ENCODE measurements at places on chromosomes 3 and 15.
A peak's percentile ranks its signal among the peaks of the same experiment; 100 is the strongest.

- no peak for DNase-seq
Observed at GRCh38 chr3:118531816-118532215, 502.8 kb downstream of the IGSF11 start.

DNA sequence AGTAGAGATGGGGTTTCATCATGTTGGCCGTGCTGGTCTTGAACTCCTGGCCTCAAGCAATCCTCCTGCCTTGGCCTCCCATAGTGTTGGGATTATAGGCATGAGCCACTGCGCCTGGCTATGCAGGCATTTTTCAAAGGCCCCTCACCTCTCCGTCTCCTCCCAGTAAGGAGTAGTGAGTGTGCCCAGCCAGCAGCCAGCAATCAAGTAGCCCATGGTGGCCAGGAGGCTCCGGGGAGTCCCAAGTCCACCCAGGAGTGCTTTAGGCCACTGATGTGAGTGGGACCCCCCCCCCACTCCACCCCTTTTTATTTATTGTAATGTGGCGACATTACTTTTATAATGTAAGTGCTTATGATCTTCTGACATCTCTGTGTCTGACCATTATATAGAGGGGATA is 8.1 kb downstream of the ISG20 start:
- no peak for DNase-seq

DNA sequence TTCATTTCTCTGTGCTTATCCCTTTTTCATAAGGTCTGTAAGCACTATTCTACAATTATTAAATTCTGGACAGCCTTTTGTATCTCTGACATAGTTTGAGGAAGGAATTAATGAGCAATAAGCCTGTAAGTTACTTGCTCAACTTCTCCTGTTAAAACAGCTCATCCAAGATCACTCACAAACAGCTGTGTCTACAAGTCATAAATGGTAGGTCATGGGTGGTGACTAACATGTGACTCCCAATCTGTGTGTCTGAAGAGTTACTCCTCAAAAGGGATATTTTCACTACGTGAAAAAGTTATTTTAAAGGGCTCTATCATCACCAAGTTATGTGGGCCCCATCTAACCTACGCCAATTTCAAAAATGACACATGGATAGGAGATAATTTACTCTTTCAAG is 145.2 kb upstream of the CBLB start:
- peak; percentile 83 for DNase-seq

GRCh38 chr15:64897345-64897985 is 14.2 kb upstream of the ANKDD1A start:
- DNase-seq, result no peak

DNA sequence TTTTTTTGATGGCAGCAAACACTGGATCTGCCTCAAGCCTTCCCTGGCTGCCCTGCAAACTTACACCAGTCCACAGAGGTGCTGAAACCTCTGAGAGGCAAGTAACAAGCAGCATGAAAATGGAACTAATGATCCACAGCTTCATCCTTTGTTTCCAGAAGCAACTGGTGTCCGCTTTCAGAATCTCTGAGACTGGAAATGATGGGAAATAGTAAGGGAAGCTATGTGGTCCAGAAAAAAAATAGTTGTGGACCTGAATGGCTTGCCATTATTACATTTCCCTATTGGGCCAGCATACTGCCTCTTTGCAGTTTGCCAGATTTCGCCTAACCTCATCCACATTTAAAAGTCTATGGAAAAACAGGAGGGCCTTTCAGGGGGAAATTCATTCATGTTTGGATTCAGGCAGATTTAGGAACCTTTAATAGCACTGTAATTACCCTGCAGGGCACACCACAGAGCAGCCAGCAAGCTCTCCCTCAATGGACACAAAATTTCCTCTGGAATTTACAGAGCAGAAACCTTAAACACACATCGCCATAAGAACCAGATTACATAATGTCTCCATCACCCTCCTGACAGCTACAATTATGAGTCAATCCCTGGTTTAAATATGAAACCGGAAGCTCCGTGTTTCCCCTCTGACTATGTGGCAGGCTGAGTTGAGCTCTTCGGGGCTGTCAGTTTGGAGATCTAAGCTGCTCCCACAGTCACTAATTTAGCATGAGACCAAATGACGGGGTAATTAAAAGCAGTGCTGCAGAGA is 134.4 kb downstream of the TMCO5A start:
- no peak for DNase-seq

GRCh38 chr15:32698773-32699390 is 18.9 kb upstream of the GREM1 start:
- DNase-seq, result no peak

GRCh38 chr3:62214850-62215249 is 158.5 kb downstream of the FEZF2 start:
- no peak for DNase-seq

DNA sequence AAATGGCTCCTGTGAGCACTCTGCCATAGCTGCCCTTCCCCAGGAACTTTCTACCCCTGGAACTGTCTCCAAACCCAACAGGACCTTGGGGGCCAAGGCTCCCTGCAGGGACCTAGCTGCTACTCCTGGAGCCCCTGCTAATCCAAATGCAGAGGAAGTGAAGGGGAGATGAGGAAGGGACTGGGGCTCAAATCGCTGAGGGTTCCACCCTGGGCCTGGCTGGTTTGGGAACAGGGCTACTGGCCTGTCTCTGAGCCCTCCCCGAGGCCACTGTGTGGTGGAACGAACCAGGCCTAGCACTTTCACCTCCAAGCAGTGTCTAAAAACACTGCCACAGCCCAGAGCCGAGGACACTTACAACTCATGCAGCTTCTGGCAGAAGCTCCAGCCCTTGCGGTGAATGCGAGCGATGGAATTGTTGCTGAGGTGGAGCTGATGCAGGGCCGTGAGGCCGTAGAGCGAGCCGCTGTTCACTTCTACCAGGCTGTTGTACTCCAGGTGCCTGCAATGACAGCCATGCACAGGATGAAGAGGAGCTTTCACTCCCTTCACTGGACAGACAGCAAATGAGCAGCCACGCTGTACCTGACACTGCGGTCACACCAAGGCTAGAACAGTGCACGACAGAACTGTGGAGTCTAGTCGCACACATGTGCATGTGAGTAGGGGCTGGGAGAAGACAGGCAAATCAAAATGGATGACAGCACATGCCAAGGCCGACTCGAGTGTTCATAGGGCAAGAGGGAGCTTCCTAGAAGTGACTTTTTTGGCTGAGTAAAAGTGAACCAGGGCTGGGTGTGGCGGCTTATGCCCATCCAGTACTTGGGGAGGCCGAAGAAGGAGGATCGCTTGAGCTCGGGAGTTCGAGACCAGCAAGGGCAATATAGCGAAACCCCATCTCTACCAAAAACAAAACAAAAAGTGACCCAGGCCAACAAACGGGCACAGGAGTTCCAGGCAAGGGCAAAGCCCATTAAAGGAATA is 90.8 kb downstream of the LRIG1 start:
- no peak for DNase-seq

- no peak for DNase-seq
Observed at GRCh38 chr15:60226924-60227323, 170.9 kb downstream of the ANXA2 start.

GRCh38 chr3:48301800-48302166 is 31.7 kb downstream of the SPINK8 start:
- no peak for DNase-seq

GRCh38 chr15:29225534-29226234 is 43.9 kb downstream of the NSMCE3 start:
- DNase-seq, result no peak

GRCh38 chr3:141258973-141259372 is 27.3 kb downstream of the PXYLP1 start:
- DNase-seq, result no peak

GRCh38 chr3:36756269-36756668 is 8.1 kb downstream of the DCLK3 start:
- DNase-seq, result no peak

DNA sequence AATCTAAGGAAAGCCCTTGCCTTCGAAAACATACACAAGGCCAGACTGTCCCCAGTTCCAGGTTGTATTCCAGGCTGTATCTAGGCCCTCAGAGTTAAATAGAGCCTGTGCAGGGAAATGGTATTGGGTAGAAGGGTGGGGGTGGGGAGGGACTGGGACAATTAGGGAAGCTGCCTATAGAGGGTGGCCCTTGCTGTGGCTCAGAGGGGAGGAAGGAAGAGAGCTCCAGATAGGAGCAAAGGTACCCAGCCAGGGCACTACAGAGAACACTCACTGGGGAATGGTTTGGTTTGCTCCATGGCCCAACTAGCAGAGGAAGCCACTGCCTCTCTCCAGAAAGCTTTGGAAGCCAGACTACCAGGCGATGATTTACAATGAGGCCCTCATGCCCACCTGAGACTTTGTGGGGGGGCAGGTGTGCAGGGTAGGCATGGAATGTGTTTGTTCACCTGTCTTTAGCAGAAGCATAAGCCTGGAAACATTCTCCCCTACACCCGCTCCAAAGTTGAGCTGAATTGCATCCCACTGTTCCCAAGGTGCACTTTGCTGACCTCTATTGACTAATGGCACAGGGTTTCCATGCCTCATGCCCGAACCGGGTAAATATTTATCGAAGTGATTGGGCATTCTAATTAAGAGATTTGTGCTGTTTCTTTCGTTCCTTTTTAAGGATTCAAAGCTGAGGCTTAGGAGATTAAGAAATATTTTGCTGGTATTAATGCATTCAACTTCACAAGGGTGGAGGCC is 6.3 kb upstream of the TLE3 start:
- DNase-seq, result no peak

- DNase-seq, result no peak
Observed at GRCh38 chr3:170044271-170044670, 6.5 kb downstream of the GPR160 start.

DNA sequence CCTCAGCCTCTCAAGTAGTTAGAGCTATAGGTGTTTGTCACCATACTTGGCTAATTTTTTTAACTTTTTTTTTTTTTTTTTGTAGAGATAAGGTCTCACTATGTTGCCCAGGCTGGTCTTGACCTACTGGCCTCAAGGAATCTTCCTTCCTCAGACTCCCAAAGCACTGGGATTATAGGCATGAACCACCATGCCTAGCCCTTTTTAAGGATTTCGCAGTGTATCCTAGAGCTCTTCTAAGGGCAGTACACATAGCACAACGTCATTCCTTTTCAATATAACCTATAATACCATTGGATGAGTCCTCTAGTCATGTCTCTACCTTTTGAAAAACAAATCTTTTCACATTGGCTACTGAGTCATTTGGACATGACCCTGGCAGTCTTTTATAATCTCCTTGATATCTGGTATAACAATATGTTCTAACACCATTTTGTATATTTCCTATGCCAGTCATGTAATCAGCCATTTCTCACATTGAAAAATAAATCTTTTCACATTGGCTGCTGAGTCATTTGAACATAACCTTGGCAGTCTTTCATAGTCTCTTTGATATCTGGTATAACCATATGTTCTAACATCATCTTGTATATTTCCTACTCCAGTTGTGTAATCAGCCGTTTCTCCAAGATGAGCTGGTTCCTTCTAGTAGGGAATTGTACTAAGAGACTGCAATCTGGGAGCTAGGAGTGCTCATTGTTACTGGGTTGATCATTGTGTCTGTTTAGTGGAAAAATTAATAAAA is 944.7 kb downstream of the MCTP2 start:
- no peak for DNase-seq

GRCh38 chr3:58963928-58964503 is 85.8 kb downstream of the CFAP20DC start:
- DNase-seq, result no peak

DNA sequence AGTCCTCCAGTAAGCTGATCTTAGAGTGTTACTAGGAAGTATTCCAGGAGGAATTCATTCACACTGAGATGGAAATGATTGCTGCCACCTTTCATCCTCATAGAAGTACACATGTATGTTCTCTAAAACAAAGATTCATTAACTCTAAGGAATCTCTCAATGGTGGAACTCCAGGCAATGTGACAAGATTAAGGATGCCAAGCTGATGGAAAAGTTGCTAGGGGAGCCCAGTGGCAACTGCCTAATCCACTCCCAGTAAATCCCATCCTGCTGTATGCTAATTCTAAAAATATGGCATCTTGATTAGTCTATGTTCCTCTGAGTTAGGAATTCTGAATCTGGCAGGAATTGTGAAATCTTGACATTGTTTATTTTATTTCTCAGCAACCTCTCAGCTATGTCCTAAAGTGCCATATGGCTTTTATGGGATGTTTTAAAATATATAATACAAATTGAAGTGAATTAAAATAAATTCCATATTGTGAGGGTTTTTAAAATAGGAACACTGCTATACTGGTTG is 210.0 kb upstream of the TRIM42 start:
- DNase-seq, result no peak

DNA sequence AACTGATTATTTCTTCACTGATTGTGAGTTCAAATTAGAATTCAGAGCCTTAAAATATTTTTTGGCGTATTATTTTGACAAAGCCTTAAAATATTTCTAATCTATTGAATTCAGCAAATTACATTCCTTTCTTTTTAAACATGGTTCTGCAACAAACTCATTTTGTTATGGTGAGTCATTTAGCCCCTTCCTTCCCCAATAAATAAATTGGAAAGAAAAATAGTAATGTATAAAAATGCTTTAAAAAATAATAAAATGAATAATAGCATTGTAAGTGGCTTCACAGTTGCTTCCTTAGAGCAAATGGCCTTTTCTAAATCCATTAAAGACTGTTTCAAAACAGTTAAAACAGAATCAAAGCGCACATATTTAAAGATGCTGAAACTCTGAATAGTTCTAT is 12.1 kb downstream of the CSNK1G1 start:
- no peak for DNase-seq

DNA sequence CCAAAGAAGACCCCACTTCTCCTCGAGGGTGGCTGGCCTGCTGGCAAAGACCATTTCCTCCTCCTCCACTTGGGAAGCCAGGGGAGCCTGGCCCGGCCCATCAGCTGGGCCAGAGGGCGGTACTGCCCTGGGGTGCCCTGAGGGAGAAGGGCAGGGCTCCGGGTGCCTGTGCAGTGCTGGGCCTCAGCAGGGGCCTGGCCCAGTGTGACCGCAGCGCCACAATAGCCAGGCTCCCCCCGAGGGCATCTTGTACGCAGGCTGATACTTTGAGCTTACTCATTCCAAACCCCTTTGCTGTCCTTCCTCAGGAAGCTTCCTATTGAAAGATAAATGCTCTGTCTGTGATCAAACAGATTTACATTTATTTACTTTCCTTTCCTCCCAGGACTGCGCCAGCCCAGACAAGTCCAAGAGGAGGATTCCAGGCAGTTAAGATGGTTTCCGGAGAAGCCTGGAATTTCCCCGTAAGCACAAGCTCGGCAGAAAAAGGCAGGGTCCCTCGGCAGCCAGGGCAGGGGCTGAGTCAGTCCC is 240.1 kb downstream of the XXYLT1 start:
- no peak for DNase-seq

- DNase-seq, result no peak
Observed at GRCh38 chr15:69666441-69666882, 213.8 kb downstream of the RPLP1 start.

- no peak for DNase-seq
Observed at GRCh38 chr3:147483145-147483544, 74.0 kb downstream of the ZIC1 start.

DNA sequence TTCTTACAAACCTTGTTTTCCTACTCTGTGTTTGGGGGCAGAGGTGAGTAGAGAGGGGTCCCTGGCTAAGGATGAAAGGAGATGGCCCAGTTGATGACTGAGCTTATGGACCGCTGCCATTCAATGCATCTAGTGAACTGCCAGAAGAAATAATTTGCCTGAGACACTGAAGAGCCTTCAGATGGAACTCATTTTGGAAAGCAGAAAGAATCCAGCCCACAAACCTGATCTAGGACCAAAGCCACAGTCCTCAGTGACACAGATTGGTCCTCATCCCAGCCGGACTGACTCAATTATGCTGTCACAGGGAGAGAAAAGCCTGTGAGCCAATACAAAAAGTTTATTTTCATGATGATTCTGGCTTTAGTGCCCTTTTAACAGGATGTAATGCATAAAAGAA is 82.7 kb downstream of the CD47 start:
- no peak for DNase-seq

All from AG04450 (cell line).